ENCODE measurements at places on chromosomes 13 and 19.

DNA sequence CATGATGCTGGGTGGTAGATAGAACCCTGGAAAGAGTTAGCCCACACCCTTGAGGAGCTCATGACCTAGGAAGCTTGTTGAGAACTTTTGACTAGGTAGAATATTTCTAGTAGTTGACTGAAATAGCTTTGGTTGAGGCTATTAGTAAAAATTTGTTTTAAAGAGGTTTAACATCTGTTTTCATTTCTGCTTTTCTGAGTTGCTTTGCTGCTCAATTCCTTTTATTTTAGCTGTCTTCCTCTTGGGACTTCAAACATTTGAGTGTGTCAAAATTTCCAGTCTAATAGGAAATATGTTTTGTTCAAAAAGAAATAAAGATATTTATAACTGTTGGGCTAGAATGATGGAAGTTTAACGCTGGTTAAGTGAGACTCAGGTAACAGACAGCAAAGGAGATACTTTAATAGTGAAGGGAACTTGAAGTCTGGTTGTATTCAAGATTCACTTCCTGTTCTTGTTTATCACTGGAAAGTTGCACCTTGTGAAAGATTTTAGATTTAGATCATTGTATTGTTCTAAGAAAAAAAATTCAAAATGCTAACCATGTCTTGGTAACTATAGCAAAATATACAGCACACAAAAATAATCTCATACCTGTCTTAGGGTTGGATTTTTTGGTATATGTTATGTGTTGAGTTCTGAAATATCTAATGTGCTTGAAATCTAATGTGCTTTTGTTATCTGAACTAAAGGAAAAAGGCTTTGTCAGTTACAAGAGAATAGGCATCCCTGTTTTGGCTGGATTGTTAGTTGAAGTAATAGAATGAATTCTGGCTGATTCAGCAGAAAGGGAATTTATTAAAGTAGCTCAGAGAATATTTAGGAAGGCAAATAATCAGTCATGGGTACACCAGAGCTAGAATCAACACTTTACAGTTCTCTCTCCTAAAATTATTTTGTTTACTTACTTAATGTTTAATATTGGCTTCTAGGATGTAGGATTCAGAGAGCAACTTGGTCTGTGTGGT, 24.4 kb upstream of the GPR18 start:
- no peak for DNase-seq

DNA sequence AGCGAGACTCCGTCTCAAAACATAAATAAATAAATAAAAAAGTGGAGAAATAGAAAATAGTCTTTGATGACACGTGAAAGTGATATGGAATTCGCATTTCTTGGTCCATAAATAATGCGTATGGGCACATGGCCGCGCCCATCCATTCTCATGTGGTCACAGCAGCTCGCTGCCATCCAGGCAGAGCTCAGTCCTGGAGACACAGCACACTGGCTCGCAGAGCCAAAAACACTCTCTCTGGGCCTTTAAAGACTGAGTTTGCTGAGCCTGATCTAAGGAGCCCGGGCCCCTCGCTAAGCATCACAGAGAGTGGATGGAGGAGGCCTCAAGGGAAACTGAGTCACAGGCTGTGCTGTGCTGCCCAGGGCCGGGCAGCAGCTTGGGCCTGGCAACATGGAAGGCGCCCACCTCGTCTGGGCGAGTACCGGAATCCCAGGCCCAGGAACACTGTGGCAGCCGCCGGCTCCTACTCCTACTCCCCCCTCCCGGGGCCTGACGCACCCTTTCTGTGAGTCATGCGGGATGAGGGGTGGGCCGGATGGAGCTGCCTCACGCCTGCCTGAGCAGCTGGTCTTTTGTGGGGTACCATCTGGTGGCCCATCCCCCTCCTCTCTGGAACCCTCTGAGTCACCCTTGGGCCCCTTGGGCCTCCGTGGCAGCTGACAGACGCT, 28.9 kb upstream of the CACTIN start:
- DNase-seq: no peak

DNA sequence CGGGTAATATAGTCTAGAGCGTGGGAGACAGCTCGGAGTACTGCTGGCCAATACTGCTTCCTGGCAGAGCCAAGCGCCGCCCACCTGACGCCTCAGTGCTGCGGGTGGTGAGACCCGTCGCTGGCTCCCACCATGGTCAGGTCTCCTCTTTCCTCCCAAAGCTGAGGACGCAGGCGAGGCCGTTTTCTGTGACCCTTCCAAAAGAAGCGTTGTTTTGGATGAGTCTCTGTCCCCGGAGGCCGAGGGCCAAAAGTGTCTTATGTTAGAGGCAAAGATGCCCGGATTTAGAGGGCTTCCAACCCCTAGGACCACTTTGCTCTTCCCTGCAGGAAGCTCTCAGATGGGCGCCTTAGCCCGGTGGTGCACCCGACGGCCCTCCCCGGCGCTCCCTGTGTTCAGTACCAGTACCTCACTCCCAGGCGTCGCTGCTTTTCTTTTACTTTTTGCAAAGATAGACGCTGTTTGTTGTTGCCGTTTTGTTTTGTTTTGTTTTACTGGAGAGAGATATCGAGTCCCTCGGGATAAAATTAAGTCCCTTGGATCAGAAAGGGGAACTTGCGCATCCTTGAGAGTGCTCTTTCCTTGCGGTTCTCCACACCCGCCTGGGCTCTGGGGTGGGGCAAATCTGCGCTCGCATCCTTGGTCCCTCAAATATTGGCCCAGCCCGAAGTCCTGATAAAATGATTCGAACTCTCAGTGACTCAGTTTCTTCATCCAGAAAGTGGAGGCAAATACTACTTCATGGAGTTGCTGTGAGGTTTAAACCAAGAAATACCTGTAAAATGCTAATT, 7.0 kb downstream of the PDX1 start:
- no peak for DNase-seq

DNA sequence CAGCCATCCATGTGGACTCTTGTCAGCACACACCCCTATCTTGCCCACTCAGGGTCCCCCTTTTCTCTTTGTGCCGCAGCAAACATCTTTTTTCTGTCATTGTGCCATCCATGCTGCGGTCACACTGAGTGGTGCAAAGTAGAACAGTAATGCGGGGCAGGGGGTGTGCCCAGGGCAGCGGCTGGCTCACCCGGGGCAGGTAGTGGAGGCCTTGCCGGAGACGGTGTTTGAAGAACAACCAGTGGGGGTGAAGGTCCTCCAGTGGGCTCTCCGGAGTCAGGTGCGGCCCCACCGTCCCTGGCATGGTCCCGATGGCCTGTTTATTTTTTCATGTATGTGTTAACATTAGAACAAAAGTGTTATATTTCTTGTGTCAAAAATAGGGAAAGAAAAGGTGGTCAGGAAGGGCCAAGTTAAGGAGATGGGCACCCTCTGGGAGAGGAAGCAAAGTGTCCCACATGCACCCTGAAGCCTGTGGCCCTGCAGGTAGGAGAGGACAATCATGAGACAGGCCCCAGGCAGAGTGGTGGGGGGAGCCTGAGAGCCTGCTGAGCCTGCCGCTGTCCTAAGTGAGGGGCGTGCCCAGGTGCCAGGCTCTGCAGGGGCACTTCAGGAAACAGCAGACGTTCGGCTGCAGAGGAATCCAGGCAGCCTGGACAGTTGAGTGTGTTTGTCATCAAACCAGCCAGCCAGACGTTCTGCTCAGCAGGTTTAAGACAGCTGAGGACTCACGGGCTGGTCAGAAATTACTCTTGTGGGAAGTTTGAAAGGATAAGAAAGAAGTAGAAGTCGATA, 12.3 kb downstream of the TSSK6 start:
- DNase-seq: no peak

DNA sequence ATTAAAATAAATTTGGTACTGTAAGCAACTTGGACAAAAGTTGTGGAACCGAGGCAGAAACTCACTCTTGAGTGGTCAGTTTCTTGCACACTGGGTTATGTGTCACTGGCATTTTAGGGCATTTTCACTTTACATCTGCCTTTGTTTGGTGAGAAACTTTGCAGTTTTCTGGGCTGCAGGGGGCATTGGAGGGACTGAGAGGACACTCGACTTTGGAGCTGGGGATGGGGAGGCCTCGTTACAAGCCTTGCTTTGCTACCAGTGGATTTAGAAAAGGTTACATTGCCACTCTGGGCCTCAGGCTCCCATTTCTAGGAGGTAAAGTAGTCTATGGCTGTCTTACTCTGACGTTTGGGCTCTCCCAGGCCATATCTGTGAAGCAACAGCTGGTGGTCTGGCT, 41.9 kb upstream of the ZNF536 start:
- no peak for DNase-seq

DNA sequence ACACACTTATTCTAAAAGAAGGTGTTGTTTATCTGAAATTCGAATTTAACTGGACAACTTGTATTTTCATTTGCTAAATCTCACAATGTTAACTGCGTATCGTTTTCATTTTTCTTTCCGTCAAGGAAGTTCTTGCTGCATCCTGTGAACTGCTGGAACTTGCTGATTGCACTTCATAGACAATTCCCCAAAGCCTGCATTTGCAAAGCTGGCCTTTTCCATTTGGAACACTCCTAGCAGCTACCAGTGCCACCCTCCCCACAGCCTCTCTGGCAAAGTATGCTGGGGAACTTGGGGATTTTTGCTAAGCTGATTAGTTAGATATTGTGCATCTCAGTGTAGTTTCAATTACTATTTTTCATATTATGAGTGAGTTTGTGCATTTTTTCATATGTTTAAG, 20.4 kb upstream of the ARGLU1 start:
- DNase-seq: no peak

DNA sequence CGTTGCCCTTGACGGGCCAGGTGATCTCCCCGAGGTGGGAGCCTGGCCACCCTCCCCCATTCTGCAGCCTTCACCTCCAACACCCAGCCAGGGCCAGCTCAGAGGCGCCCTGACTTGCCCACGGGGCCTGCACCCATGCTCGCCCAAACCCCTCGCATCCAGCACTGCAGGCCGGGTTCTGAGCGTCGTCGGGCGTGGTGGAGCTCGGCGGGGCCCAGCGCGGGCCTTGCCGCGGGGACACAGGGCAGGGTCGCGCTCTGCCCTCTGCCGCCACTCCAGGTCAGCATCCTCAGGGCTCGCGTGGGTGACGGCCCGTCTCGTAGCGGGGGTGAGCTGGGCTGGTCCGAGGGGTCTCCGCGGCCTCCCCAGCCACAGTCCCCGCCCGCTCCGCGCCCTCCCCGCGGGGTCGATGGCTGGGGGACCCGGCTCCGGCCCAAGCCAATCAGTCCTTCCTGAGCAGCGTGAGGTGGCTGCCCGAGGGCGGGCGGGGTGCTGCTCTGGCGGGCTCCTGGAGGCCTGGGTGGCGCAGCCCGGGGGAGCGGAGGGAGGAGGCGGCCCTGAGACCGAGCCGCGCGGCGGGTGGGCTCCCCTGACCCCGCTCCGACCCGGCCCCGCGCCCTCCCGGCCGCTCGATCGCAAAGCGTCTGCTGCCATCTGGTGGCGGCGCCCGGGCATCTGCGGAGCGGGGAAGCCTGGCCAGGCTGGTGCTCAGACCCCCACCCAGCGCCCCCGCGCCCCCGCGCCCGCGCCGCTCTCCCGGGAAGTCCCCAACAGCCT, 61.4 kb downstream of the CCNE1 start:
- peak; percentile 77 for DNase-seq

- DNase-seq: peak; percentile 55
Measured at GRCh38 chr13:64332048-64332447, 2898.1 kb downstream of the PCDH9 start.

DNA sequence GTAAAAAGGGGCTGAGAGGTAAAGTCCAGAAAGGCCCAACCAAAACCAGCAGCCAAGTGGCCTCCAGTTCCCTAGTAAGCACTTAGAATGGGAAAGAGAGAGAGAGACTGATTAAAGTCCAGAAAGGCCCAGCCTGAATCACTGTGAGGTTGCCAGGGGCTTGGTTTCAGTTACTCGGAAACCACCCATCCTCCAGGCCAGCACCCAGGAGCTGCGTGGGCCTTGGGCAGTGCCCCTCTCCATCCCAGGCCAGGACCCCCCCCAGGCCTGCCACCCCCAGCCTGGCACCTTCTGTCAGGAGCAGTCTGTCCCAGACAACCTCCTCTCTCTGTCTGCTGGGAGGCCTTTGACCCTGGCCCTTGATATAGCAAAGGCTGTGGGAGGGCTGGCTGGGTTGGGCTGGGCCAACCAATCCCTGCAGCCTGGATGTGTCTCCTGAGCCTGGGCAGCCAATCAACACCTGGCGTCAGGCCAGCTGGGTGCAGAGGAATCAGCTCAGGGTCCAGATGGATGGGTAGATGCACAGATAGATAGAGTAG, at the start of gene CYP4F2:
CYP4F2 (minus strand) TSS at position 337 of the 539 bp plus-strand sequence. CDS start 463 bp downstream, outside the sequence.
- DNase-seq: no peak

DNA sequence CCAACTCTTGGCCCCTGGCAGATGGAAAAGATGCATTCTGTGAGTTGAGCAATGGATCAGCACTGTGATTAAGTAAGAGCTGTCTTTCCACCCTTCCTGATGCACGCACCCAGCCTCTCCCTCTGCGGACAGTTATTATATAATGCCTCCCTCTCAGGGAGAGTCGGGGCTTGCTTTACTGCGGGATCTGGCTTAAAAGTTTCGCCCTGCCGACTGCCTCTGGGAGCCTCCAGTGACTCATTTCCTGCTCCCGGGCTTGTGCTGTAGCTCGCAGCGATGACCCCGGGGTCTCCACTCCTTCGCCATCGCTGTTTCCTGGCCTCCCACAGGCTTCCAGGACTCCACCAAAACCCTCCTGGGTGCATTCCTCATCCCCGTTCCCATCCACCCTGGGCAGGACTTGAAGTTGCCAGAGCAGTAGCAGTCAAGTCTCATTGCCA, 107.4 kb upstream of the SLC7A1 start:
- DNase-seq: no peak

GRCh38 chr13:40387775-40388174, 278.7 kb downstream of the FOXO1 start:
- no peak for DNase-seq

- DNase-seq: no peak
Measured at GRCh38 chr13:113667771-113668490, 912 bp downstream of the GRK1 start.

DNA sequence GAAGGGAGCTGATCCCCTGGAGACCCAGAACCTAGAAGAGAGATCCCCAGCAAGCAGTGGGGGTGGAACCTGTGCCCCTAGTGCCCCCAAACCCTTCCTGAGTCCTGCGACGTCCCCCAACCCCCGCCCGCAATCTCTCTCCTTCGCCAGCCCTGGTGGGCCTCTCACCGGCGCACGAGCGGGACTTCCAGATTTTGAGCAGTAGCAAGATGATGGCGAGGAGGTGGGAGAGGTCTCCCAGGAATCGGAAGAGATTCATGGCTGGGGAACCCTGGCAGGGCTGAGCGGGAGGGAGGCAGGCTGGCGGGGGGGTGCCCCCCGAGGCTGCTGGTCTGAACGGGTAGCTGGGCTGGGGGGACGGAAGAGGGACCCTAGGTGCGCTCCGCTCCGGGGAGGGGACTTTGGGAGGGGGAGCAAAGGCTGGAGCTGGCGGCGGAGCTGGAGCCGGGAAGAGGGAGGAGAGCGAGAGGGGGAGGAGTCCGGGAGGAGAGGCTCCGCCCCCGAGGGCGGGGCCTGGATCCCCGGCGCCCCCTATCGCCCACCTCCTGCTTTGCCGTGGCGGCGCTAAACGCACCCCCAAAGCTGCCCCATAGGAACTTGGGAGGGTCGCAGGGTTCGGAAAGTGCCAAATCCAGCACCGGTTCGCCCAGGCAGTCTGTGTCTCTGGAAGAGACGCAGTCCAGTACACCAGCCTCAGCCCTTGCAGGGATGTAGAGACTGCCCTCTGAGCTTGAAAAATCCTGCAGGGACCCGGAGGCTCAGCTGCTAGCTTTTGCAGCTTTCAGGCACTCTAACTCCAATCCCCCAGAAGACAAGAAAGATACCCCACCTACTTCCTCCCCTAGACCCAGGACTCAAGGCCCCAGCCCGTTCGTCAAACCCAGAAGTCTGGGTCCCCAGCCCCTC, at the start of gene KDELR1:
KDELR1 (minus strand) TSS at position 452 of the 906 bp plus-strand sequence; CDS start at position 259, 193 bp downstream.
- peak; percentile 56 for DNase-seq

GRCh38 chr19:55487924-55488687, at the start of gene SSC5D:
Gene SSC5D (plus strand): TSS chr19:55488436. CDS start chr19:55488590, 154 bp downstream.
- no peak for DNase-seq

All from NCI-H345 (cell line).